ENCODE measurements at places on chromosomes 6 and 20.

DNA sequence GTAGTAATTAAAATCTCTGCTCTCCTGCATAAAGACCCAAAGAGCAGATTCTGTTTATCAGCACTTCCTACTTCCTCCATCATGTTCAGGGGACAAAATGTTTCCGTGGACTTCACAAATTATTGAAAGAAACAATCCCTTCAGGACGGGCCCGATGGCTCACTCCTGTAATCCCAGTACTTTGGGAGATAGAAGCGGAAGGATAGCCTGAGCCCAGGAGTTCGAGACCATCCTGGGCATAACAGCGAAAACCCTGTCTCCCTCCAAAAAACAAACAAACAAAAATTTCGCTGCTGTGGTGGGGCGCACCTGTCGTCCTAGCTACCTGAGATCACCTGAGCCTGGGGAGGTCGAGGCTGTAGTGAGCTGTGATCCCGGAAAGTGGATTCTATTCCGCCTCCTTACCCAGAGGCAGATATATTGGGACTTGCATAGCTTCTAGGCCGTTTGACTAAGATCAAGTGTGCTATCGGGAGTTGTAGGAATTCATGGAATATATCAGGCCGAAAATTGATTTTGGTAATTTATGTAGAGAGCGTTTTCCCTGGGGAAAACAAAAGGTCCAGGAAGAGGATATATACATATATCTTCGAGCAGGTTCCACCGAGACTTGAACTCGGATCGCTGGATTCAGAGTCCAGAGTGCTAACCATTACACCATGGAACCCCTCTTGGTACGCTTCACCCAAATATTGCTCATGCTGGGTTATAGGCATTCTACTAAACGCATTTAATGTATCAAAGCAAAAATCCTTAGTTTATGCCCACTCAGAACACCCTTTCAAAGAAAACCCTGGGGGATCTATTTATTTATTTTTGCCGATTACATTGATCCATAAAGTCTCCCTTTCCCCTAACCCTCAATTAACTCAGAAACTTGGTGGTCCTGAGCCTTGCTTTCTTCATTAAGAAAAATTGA, 74.5 kb upstream of the ZNF184 start:
- no peak for DNase-seq
- H3K36me3 ChIP-seq: no peaks in the 10 kb centered on the region
- H3K4me1 ChIP-seq: no peaks in the 10 kb centered on the region
- peaks cover 62% of the 10 kb centered on the region for H3K27me3 ChIP-seq
- H3K27ac ChIP-seq: no peak overlapping the region

DNA sequence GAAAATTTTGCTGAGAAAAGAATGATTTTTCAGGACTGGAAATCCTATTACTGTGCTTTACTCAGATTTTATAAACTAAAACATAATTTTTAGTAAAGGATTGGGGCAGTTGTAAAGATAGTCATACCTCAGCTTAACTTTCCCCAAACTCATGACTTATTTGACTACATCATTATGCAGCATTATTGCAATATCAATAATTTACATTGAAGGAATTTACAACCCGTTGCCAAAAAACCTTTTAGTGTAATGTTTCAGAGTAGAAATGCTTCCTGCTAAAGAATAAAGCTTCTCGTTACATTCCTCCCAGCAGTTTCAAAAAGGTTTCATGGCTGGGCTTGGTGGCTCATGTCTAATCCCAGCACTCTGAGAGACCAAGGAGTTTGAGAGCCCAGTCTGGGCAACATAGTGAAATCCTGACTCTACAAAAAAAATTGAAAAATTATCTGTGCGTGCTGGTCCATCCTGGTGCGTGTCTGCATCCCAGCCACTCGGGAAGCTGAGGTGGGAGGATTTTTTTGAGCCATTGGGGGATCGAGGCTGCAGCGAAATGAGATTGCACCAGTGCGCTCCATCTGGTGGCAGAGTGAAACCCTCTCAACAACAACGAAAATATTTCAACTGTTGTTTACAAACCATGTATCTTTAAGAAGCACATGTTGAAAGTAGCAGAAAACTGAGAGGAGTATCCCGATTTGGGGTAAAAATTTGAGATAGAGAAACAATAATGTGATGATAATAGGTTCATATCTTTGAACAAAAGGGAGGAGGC, 4.4 kb downstream of the AMD1 start:
- peaks cover 48% of the 10 kb centered on the region for H3K4me1 ChIP-seq
- peak; percentile 71 for DNase-seq
- no peak overlapping the region for H3K27ac ChIP-seq
- no peaks in the 10 kb centered on the region for H3K27me3 ChIP-seq

DNA sequence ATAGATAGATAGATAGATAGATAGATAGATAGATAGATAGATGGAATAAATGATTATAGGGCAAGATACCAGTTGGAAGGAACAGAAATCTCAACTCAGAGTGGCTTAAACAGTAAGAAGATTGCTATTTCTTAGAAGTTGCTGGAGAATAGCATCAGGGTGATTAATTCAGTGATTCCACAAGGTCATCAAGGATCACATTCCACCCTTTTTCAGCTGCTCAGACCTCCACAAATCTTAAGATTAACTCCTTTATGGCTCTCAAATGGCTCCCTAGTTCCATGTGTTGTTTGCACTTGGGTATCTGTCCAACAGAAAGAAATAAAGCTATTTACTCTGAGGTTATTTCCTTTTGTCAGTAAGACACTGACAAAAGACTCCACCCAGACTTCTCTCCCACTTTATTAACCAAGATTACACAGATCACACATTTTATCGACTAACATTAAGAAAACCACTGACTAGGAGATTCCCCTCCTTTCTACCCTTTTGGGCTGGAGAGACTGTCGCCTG, 68.3 kb upstream of the KIF16B start:
- no peaks in the 10 kb centered on the region for H3K27me3 ChIP-seq
- DNase-seq: no peak
- no peaks in the 10 kb centered on the region for H3K4me1 ChIP-seq
- H3K27ac ChIP-seq: no peak overlapping the region
- no peak overlapping the region for H3K4me3 ChIP-seq

DNA sequence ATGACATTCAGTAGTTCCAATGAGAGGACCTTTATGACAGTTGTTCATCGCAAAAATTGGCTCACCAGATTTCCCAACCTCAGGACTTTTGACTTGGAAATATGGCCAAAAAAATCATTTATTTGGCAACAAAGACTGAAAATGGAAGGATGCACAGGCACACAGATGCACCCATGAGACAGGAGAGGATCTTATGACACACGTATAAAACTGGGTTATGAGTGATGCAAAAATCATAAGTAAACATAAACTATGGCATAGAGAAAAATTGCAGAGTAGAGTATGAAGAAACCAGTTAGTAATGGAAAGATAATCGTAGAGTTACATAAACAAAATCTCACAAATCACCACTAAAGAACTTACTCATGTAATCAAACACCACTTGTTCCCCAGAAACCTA, 546.9 kb downstream of the ADGRB3 start:
- no peak overlapping the region for H3K27ac ChIP-seq
- DNase-seq: no peak
- H3K4me3 ChIP-seq: no peak overlapping the region
- H3K36me3 ChIP-seq: no peaks in the 10 kb centered on the region
- H3K27me3 ChIP-seq: no peaks in the 10 kb centered on the region
- no peaks in the 10 kb centered on the region for H3K4me1 ChIP-seq

- no peaks in the 10 kb centered on the region for H3K36me3 ChIP-seq
- no peaks in the 10 kb centered on the region for H3K27me3 ChIP-seq
- H3K4me3 ChIP-seq: no peak overlapping the region
- no peak overlapping the region for H3K27ac ChIP-seq
- H3K4me1 ChIP-seq: no peaks in the 10 kb centered on the region
- no peak for DNase-seq
Measured at GRCh38 chr6:1087154-1087843, 224.6 kb upstream of the FOXQ1 start.

DNA sequence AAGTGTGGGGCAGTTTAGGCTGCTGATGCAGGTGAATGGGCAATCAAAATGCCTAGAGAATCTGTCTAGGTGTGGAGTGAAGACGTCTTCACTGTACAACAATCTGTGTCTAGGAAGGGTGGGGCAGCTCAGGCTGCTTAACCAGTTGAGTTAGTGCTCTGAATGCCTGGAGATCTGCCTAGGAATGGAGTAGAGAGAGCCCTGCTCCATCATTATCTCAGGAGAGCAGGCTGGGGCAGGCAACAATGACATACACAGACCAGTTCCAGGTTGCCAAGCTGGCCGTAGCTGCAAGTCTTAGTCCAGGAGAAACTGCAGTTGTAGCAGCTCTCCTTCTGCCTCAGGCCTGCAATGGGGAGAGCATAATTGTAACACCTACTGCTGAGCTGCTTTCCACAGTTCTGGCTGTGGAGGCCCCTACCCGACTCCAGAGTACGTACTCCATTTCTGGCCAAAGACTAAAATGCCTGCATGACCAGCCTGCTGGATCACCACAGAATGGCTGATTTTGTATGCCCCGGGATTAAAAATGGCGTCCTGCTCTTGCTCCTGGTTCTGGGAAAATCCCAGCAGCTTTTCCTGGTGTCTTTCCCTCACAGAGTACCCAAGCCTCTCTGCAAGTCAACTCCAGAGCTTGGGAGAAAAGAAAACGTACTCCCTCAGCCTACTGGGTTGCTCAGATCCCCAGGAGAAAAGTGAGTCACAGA, 545.4 kb downstream of the ADGRB3 start:
- no peak overlapping the region for H3K27ac ChIP-seq
- H3K36me3 ChIP-seq: no peaks in the 10 kb centered on the region
- H3K4me1 ChIP-seq: no peaks in the 10 kb centered on the region
- H3K4me3 ChIP-seq: no peak overlapping the region
- H3K27me3 ChIP-seq: no peaks in the 10 kb centered on the region
